SJCRH30 (cell line): ENCODE measurements at places on chromosomes 11 and 22. TPM values are rescaled to one million over a fixed set of nuclear protein-coding genes. Genes with fewer than 3 reads are reported as not detected.

GRCh38 chr22:23820748-23821211 is 18.0 kb downstream of the DERL3 start:
- DNase-seq, result no peak

DNA sequence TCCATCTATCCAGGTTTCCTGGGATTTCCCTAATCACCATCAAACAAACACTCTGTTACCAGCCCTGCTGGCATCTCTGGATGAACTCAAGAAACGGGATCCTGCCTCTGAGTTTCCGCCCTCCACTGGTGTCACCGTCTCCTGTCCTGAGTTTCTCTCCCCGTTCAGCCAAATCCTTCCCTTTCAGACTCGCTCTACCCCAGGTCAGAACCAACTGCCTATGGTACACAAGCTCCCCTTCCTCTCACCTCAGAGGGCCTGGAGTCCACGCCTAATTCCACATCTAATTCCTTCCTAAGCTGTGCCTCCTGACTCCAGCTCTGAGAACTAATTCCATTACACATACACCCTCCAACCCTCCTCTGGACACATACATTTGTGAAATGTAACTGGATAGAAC is 96.1 kb downstream of the SHANK2 start:
- no peak for DNase-seq

DNA sequence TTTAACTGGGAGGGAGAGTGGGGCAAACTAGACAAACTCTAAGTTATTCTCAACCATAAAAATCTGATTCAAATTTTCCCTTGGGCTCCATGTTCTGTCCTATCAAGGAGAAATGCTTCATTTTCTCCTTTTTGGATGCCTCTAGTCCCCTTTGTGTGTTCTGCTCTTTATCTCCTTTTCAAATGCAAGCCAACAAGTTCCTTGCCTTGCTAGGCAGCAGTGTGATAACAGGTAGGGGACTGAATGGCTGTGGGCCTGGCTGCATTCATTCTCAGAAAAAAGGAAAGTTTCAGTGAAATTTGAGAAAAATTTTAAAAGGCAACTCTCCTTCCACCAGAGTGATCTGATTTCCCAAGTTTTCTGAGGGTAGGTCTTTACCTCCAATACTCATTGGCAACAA is 26.9 kb upstream of the MMP8 start:
- no peak for DNase-seq

DNA sequence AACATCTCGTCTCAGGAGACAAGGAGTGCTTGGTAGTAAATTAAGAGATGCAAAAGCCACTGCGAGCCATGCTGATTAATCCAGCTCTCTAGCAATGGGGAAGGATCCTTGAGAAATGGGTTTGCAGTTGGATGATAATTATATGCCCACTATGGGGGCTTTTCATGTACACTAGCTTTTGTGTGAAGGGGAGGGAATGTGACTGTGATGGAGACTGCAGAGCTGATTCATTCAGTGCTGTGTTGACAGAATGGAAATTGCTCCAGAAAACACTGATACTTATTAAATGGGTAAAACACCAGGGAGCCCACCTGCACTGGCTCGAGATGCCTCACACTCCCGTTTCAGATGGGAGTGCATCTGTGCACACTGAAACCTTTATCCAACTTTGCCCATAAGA is 37.0 kb upstream of the KIRREL3 start:
- DNase-seq, result no peak

GRCh38 chr11:63945477-63946163 is 6.8 kb downstream of the NAA40 start:
- DNase-seq, result peak; percentile 74

GRCh38 chr22:35376728-35377472 is 4.0 kb upstream of the HMOX1 start:
- DNase-seq, result peak; percentile 89

DNA sequence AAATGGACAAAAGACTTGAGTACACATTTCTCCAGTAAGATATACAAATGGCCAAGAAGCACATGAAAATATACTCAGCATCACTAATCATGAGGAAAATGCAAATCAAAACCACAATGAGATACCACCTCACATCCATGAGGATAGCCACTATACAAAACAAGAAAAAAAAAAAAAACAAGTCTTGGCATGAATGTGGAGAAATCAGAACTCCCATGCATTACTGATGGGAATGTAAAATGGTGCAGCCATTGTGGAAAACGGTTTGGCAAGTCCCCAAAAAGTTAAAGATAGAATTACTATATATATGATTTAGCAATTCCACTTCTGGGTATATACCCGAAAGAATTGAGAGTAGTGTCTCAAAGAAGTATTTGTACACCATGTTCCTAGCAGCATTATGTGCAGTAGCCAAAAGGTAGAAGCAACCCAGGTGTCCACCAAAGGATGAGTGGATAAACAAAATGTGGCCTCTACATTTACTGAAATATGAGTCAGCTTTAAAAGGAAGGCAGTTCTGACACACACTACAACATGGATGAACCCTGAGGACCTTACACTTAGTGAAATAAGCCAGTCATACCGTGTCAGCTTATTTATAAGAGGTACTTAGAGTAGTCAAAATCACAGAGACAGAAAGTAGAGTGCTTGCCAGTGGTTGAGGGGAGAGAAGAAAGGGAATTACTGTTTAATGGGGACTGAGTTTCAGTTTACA is 146.3 kb downstream of the WNT7B start:
- no peak for DNase-seq

GRCh38 chr11:105432241-105432995 is 177.5 kb upstream of the GRIA4 start:
- no peak for DNase-seq

- DNase-seq, result no peak
These were observed 45.8 kb upstream of the CHKA start for GRCh38 chr11:68166969-68167368.

- no peak for DNase-seq
These were observed 6.8 kb downstream of the QSER1 start for GRCh38 chr11:32899438-32899837.

DNA sequence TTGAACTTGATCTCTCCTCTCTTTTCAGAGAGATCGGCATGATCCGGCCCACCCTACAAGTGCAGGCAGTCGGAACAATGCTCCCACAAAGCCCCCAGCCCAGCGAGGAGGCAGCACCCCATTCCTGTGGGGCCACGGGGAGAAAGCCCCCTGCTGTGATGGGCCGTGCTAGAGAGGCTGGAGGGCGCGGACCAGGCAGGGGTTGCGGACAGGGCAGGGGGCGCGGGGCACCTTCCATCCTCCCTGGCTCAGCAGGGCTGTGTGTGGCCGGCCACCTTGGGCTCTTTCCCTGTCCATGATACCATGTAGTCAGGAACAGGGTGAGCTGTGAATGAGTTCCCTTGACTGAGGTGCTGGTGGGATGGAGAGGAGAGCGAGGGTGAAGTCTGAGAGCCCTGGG is 379.8 kb downstream of the BRD1 start:
- no peak for DNase-seq

DNA sequence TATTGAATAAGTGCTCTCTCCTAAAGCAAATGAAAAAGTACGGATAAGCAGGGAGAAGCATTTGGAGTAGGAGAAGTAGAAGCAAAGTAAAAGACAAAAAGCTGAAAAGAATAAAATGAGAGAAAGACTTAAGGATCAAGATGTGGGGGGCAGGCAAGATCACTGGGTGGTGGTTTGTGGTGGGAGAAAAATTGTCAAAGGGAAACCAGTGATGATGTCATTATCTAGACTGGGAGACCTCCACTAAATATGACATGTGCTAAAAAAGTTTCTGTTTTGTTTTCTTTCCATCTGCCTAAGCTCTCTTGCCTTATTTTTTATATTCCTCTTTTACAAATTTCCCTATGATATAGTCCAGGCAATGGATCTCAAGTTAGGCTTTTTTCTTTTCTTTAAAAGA is 14.8 kb upstream of the MAML2 start:
- no peak for DNase-seq

Gene GGTLC3
- 0.24 TPM in 1 of 2 replicates, not detected in the other for total RNA-seq

Gene KCNQ1
- not detected in 2 replicates for total RNA-seq

Gene OR10D3
- total RNA-seq, result not detected in 2 replicates

Gene HEPN1
- not detected in 2 replicates for total RNA-seq

Gene PLAAT5
- total RNA-seq, result 0.06 TPM in 1 of 2 replicates, not detected in the other

Gene NUDT22
- 20.7 and 21.1 TPM in 2 replicates for total RNA-seq

Gene TRIM51
- total RNA-seq, result not detected in 2 replicates

Gene EFCAB6
- not detected in 2 replicates for total RNA-seq
